Prostate gland (tissue), 2 donors: ENCODE measurements at places on chromosomes 7 and 10. TPM values are rescaled to one million over a fixed set of nuclear protein-coding genes. Genes with fewer than 3 reads are reported as not detected.

The FKBP6 gene
- total RNA-seq, result not detected

The LRIT1 gene
- total RNA-seq, result not detected

GRCh38 chr7:2820508-2820934, 23.6 kb downstream of the GNA12 start:
- H3K4me3 ChIP-seq, result no peak overlapping the region
- H3K36me3 ChIP-seq, result no peaks in the 10 kb centered on the region
- H3K27ac ChIP-seq, result no peak overlapping the region
- peak; percentile 40 for DNase-seq
- H3K27me3 ChIP-seq, result no peaks in the 10 kb centered on the region
- no peaks in the 10 kb centered on the region for H3K4me1 ChIP-seq

DNA sequence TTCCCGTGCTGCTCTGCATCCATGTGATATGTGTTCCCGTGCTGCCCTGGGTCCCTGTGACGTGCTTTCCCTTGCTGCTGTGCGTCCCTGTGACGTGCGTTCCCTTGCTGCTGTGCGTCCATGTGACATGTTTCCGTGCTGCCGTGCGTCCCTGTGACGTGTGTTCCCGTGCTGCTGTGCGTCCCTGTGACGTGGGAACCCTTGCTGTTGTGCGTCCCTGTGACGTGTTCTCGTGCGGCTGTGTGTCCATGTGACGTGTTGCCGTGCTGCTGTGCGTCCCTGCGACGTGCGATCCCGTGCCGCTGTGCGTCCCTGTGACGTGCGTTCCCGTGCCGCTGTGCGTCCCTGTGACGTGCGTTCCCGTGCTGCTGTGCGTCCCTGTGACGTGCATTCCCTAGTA, 45.8 kb downstream of the WDR37 start:
- DNase-seq, result no peak
- H3K27me3 ChIP-seq, result no peaks in the 10 kb centered on the region
- H3K27ac ChIP-seq, result no peak overlapping the region

GRCh38 chr10:34808801-34809745, 6.0 kb downstream of the PARD3 start:
- DNase-seq, result no peak
- peak overlapping the region; percentile 48 for H3K27ac ChIP-seq
- H3K4me1 ChIP-seq, result peaks cover 4% of the 10 kb centered on the region
- peak overlapping the region; percentile 3 for H3K4me3 ChIP-seq
- no peaks in the 10 kb centered on the region for H3K27me3 ChIP-seq

GRCh38 chr7:132752431-132752830, 176.2 kb upstream of the PLXNA4 start:
- no peak overlapping the region for H3K27ac ChIP-seq
- no peak for DNase-seq
- H3K36me3 ChIP-seq, result no peaks in the 10 kb centered on the region
- H3K27me3 ChIP-seq, result no peaks in the 10 kb centered on the region

GRCh38 chr7:156105337-156106106, 293.3 kb upstream of the SHH start:
- no peaks in the 10 kb centered on the region for H3K4me1 ChIP-seq
- no peaks in the 10 kb centered on the region for H3K36me3 ChIP-seq
- H3K27ac ChIP-seq, result no peak overlapping the region
- H3K27me3 ChIP-seq, result no peaks in the 10 kb centered on the region

DNA sequence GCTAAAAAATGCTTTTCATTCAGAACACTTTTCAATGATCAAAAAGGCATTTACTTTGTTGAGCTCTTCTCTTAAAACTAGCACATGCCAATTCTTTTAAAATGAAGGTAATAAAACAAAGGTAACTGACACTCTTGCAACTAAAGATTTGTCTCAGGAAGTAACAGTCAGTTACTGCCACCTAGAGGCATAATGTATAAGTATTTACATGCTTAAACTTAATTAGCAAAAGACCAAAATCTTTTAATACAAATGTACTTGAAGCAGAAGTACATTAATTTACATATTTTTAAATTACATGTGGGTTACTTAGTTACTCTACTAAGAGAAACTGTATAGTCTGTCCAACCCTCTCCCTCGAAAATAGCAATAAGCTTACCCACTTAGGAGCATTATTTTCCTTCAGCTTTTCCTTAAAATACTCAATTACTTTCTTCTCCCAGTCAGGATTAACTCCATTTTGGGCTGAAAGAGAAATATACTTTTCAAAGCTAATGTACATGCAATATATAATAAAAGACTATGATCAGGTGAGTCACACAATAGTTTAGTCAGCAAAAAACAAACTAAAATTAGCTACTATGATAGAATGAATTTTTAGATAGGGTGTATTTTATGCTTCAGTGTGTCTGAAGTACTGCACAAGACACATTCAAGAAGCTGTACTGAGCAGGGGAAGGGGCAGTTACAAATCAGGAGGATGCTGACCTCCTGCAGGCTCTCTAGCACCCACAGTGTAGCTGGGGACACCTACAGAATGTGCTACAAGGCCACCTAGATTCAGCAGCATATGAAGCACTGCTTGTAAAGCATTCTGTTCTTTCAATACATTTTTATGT, 13.0 kb downstream of the MCMBP start:
- H3K4me1 ChIP-seq, result no peaks in the 10 kb centered on the region
- H3K36me3 ChIP-seq, result no peaks in the 10 kb centered on the region
- H3K27me3 ChIP-seq, result no peaks in the 10 kb centered on the region
- no peak overlapping the region for H3K27ac ChIP-seq
- DNase-seq, result no peak

GRCh38 chr10:118216020-118216419, 126.1 kb downstream of the FAM204A start:
- H3K27me3 ChIP-seq, result no peaks in the 10 kb centered on the region
- H3K27ac ChIP-seq, result no peak overlapping the region
- no peak for DNase-seq
- H3K4me1 ChIP-seq, result no peaks in the 10 kb centered on the region

GRCh38 chr10:84308481-84309304, 19.7 kb upstream of the CCSER2 start:
- no peaks in the 10 kb centered on the region for H3K27me3 ChIP-seq
- no peaks in the 10 kb centered on the region for H3K36me3 ChIP-seq
- H3K27ac ChIP-seq, result no peak overlapping the region
- H3K4me1 ChIP-seq, result no peaks in the 10 kb centered on the region

DNA sequence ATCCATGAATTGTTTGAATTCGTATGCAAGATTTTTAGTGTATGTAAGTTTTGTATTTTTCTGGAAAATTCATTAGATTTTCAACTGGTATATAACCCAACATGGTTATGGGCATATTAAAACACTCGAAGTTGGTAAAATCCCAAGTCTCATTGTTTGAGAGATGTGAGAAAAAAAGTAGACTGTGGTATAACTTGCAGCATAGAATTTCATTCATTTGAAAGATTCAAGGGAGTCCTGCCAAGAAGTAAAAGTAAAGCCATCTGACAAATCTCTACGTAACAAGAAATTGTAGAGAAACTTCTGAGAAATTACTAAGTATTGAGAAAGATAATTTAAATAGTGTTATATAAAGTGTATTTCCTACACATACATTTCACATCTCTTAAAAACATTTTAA, 40.2 kb downstream of the SEMA3E start:
- H3K4me1 ChIP-seq, result no peaks in the 10 kb centered on the region
- H3K27me3 ChIP-seq, result no peaks in the 10 kb centered on the region
- no peak for DNase-seq
- no peak overlapping the region for H3K4me3 ChIP-seq
- H3K27ac ChIP-seq, result no peak overlapping the region

DNA sequence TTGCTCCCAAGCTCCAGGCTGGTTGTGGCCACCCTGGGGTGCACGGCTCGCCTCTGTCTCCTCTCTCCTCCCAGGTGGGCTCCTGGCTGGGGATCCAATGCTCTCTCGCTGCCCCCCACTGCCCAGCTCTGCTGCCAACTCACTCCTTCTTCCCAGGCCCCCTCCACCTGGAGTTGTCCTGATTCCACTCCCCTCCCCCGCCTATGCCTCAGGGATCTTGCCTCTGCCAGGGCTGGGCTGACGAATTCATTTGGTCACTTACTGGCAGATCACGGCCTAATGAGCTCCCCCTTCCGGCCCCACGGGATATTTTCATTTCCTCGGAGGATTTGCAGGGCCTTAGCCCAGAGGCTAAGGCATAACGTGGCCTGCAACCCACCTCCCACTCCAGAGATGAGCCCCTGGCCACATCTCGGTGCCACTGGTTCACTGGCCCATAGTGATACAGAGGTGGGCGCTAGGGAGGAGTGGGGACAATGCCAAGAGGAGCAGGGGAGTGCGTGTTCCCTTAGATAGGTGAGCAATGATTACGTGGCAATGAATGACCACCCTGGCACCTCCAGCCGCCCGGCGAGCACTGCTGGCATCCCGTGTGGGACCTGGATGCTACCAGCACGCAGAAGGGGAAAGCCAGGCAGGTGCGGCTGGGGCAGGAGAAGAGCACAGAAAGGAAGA, 344.6 kb upstream of the SHH start:
- DNase-seq, result no peak
- H3K4me1 ChIP-seq, result no peaks in the 10 kb centered on the region
- no peak overlapping the region for H3K27ac ChIP-seq
- H3K36me3 ChIP-seq, result no peaks in the 10 kb centered on the region

DNA sequence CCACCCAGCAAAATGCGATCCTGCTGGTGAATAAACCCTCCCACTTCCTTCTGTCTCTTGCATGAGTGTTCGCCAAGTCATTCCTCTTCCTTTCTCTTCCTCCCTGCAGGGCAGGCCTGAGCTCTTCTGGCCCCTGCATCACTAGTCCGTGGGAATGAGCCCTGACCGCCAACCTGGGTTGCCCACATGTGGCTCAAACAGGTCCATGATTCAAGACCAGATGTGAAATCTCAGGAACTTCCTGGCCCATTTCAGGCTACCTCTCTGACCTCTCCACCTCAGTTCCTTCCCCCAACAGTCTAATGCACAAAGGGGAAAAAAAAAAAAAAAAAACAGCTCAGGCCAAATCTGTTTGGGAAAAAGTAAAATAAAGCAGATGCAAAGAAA, 5.4 kb upstream of the YWHAG start:
- peak overlapping the region; percentile 71 for H3K27ac ChIP-seq
- H3K36me3 ChIP-seq, result no peaks in the 10 kb centered on the region
- no peaks in the 10 kb centered on the region for H3K27me3 ChIP-seq
- H3K4me1 ChIP-seq, result no peaks in the 10 kb centered on the region
- no peak overlapping the region for H3K4me3 ChIP-seq

- H3K27ac ChIP-seq, result peak overlapping the region; percentile 28
- H3K36me3 ChIP-seq, result no peaks in the 10 kb centered on the region
- DNase-seq, result no peak
- H3K4me3 ChIP-seq, result no peak overlapping the region
These were observed 101.3 kb downstream of the KAT6B start for GRCh38 chr10:74927701-74928100.

DNA sequence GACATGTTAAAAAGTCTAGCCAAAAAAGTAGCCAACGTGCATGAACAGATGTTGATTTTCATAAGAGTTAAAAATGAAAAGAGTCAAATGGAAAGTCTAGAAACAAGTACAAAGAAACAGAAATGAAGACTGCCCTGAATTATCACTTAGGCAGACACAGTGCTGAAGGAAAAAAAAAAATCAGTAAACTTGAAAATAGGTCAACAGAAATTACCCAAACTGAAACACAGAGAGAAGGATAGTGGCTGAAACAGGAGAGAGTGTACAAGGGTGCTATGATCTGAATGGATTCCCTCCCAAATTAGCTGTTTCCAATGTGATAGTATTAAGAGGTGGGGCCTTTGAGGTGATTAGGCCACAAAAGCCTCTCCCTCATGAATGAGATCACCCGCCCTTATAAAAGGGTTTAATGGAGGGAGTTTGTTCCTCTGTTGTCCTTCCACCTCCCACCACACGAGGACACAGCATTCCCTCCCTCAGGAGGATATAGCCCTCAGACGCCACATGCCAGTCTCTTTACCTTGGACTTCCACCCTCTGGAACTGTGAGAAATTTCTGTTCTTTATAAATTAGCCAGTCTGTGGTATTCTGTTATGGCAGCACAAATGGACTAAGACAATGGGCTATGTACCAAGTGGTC, 249.7 kb downstream of the AHR start:
- H3K27me3 ChIP-seq, result no peaks in the 10 kb centered on the region
- H3K4me1 ChIP-seq, result no peaks in the 10 kb centered on the region
- H3K4me3 ChIP-seq, result no peak overlapping the region
- no peak overlapping the region for H3K27ac ChIP-seq
- DNase-seq, result no peak

DNA sequence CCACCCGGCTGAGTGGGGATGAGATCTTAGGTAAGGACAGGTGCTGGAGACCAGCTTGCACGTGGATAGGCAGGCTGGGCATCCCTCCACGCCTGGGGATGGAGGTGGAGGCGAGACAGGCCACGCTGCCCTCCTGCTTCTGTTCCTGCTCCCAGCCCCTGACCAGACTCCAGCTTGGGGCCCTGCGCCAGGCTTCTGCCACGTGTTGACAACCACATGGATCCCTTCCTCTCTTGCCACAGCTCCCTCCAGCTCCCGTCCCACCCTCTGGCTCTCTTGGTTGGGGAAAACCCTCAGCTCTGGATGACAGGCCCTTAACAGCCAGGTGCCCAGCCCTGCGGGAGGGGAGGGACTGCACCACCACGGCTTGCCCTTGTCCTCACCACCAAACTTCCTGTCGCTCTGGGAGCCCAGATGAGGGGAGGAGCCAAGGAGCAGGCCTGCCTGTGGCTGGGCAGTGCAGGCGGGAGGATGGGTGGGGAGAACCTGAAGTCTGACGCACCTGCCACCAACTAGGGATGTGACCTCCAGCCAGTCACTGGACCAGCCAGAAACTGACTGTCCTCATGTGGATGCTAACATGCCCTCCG, 36.0 kb downstream of the KCNH2 start:
- no peaks in the 10 kb centered on the region for H3K4me1 ChIP-seq
- H3K36me3 ChIP-seq, result no peaks in the 10 kb centered on the region
- DNase-seq, result no peak
- H3K27ac ChIP-seq, result no peak overlapping the region
- no peaks in the 10 kb centered on the region for H3K27me3 ChIP-seq

DNA sequence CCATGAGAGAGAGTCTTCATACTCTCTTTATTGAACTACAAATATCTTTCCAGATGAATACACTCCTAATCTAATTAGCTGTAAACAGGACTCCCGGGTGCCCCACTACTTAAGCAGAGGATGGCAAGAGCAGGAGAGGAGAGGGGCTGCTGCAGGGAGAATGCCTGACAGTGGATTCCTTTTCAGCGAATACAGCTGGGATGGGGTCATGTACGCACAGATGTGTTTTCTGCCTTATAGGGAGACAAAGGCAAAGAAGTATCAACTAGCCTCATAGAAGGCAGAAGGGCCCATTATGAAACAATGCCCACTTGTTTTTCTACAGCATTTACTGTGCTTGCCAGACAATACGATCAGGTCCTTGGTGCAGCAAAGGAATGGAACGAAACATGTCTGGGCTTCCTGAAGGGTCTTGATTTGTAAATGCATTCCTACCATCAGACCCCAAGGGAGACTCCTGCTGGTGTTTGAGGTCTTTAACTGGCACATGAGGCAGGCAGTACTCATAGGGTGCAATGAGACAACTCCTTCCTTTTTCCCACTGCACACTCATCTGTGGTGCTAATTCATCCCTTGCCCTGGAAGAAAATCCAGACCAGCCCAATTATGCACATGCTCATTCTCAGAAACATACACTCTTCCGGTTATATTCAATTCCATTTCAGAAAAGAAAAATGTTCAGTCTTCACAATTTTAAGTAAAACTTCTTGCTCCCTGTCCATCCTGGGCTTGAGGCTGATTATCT, 117.1 kb downstream of the AOAH start:
- no peak overlapping the region for H3K4me3 ChIP-seq
- no peaks in the 10 kb centered on the region for H3K36me3 ChIP-seq
